ENCODE measurements at places on chromosomes 3 and 15.

DNA sequence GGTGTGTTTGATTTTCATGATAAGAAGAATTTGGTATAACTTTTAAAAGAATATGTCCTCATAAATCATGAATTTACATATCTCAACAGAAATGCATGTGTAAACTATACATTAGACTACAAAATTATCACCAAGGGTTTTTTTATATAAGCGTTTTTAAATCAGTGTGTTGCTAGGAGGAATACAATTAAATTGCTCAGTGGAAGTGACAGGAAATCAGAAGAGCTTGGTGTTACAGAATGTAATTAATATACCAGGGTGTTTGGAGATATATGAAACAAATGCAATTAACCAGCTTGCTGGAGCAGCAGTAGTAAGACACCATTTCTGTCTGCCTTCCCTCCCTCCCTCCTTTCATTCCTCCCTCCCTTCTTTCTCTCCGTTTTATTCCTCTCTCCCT is 2.4 kb downstream of the ROBO2 start:
- no peak for DNase-seq

GRCh38 chr3:29329986-29330890 is 49.4 kb downstream of the RBMS3 start:
- no peak for DNase-seq

DNA sequence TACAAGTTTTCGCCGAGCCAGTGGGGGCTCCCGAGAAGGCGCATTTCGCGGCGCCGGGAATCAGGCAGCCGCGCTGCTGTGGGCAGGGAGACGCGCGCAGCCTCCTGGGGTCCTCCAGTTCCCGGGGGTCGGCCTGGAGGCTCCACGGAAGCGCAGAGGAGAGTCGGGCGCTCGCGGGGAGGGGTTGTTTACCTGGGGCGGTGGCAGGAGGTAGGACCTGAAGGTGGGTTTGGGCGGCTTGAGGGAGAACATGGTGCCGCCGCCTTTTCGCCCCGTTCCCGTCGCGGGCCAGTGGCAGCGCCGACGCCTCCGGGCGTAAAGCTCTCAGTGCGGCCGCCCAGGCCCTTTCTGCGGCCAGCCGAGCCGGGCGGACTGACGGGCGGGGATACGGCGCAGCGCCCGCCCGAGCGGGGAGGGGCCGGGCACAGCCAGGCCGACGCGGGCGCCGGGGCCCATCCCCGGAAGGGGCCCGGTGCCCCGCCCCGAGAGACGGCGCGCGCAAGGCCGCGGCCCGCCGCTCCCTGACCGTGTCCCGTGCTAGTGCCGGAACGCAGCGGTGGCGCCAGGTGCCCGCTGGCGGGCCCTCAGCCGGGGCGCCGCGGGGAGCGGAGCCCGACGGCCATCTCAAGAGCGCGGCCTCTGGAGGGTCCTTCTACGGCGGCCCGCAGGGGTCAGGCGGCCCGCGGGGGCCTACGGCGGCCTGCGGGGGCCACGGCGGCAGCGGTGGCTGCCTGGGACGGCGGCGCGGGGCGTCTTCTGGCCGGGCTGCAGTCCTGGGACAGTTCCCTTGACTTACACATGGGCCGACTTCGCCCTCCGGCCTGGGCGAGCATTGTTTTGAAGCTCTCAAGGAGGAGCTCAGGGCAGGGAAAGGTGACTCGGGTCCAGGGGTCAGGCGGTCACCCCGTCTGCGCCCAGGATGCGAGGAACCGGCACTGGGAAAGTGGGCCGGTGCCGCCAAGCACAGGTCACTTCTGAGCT is at the start of gene MTMR10:
Gene MTMR10 (minus strand): TSS at position 374 of the 981 bp plus-strand sequence. CDS start 122 bp downstream, at position 252.
- peak; percentile 94 for DNase-seq

GRCh38 chr3:151085889-151086483 is 522 bp downstream of the MED12L start:
- DNase-seq: no peak

GRCh38 chr3:83033133-83033532 is 1271.7 kb upstream of the GBE1 start:
- DNase-seq: no peak

DNA sequence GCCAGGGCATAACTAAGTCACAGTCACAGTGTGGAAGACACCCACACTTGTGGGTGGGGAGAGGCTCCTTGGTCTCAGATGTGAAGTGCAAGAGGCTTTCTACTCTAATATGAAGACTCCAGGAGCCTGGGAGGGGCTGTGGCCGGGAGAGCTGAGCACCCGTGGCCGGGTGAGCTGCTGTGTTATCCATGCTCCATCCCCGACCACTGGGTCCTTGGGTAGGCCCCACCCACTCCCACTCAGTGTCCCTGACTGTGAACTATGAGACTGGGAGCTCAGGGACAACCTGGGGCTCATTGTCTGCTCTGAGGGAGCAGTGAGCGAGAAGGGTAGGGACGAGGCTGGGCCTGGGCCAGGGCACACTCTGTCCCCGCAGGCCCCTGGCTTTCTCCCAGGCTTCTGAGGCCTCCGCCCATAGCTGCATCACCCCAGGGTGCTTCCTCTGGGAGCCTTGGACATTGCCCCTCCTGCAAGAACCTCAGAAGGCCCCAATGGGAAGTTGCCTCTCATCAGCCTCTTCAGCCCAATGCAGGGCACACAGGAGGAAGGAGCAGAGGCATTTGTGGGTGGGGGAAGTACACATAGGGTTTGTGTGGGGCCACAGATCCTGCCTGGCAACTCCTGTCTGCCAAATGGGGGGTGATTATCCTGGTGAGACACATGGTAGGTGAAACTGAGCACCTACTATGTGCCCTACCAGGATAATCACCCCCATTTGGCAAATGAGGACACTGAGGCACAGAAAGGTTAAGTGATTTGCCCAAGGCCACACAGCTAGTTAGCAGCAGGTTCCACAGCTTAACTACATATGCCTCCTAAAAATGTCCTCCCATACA is 2.4 kb downstream of the ANPEP start:
- no peak for DNase-seq

GRCh38 chr3:12916159-12916558 is 74.8 kb upstream of the RPL32 start:
- DNase-seq: no peak

- DNase-seq: no peak
These were observed 67.9 kb upstream of the MITF start for GRCh38 chr3:69671082-69671952.

DNA sequence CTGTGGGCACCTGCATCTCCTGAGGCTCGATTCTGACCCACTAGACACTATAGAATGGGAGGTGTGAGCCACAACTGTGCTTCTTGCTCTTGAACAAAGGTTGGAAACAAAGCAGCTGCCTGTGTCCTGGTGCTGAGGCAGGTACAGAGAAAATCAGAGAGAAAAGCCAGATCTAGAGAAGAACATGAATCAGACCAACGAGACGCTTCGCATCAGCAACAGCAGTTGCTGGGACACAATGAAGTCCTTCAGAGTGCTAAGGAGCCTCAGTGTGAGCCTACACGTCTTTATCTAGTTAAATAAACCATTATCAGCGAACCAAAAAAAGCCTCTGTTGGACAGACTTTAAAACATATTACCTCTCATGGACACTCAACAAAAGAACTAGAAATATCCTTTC is 86.3 kb upstream of the MEX3B start:
- no peak for DNase-seq

DNA sequence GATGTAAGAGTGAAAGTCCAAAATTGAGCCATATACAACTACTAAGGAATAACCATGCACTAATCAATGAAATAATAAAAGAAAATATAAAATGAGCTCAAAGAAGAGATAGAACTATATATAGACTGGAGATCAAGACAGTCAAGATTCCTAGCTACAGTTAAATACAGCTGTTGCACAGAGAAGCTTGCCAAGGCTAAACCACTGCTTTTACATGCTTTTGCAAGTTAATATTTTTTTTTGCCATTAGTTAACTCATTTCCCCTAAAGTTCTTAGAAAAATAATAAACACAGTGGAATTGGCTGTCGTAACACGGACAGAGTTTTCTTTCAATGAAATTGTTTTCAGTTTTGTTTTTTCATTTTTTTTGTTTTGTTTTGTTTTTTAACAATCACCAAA is 123.0 kb downstream of the VGLL3 start:
- no peak for DNase-seq

Data from osteocyte (in vitro differentiated cells).